SJCRH30 (cell line): ENCODE measurements at places on chromosomes 4 and X.
A peak's percentile ranks its signal among the peaks of the same experiment; 100 is the strongest.

GRCh38 chr4:114386637-114387233 is 211.9 kb upstream of the UGT8 start:
- no peak for DNase-seq

DNA sequence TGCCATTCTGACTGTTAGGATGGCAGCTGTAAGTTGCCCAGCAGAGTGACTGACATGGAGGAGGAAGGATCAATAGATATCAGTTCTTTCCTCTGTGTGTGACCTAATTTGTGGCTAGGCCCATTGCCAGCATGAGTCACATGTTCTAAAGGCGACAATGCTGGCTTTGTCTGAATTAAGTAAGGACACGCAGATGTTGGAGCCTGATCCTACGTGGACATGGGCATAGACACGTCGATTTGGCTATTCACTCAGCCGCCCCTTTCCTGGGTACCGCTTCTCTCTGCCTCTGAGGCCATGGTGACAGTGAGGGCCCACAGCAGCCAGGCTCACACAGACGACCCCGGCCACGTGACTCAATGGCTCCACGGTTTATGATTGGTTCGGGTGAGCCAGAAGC is 16.3 kb downstream of the PROM1 start:
- peak; percentile 73 for DNase-seq

DNA sequence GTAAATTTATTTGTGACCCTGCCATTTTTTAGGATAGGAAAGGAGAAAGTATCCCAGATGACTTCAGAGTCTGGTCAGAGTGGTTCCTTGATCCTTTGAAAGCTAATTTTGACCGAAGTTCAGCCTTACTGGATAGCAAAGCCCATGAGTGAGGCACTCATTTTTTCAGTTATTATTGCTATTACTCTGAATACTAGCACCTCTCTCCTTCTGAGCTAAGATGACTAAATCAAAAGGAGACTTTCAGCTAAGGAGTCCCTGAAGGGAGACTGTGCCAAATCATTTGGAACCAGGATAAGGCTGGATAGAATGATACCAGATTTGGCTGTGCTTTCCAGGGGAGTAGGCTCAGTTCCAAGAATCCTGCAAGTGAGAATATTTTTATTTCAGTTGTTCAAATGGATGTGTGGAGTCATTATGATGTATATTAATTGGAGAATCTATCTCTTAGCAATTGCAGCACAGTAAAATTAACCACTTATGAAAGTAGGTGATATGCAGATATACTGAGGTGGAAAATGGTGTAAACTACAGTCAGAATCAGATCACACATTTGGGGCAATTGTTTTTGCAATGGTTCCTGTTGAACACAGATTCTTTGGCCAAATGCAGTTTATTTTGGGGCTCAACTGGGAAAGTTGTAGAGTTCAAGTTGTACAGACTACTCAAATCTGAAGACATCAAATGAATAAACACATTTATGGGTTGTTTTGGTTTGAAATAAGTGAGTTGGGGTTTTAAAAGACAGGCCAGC is 1.2 kb downstream of the P2RY10 start:
- no peak for DNase-seq

DNA sequence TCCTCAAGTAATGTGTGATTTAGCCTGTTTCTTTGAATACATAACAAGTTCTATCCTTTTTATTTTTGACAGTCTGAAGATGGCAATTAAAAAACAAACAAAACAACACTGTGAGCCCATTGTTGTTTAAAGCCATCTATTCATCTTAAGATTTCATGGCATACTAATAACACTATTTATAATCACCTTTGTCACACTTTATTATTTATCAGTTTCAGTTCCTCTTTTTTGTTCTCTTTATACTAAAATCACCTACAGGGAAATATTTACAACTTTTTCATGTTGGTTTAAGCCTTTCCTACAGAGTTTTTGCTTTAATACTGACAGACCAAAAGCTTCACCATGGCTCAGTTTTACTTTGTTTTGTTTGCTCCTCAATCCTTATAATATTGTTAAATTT is 247.4 kb upstream of the CTSO start:
- DNase-seq: no peak
